Fibroblast of lung (primary cell): ENCODE measurements at places on chromosomes 2 and 18. TPM values are rescaled to one million over a fixed set of nuclear protein-coding genes. Genes with fewer than 3 reads are reported as not detected.

DNA sequence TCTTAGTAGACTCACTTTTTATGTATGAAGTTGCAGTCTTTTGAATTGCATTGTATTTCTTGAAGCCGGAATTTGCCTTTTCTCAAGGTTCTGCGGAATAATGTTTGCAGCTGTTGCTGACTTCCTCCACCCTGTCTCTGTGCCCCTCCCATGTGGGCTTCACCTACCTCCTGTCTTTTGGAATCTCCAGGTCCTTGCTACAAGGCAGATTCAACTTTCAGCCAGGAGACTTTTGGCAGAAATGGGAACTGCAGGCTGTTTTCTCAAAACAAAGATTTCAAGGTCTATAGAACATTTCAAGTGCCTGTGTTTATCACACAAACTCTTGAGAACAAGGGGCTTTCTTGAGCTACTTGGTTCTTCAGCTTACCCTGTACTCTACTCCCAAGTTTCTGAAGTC lies 25.6 kb downstream of the ZNF236 start:
- no peak for DNase-seq

DNA sequence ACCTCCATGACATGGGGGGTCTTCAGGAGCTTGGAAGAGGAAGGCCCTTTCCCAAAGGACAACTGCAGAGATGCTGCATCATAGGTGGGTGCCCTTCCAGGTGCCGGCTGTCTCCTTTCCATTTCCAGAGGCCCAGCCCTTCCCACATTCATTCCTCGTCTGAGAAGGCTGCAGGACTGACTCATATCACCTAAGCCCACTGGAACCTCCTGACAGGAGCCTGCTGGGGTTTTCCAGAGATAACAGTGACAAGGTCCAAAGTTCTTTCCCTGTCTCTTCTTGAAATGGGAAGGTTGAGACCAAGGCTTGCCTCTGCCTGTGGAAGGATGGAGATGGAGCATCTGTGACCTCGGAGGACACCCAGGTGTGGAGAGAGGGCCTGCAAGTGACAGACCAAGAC lies 3.6 kb upstream of the PRSS56 start:
- DNase-seq, result no peak

GRCh38 chr2:96913398-96914202 lies 43.7 kb upstream of the SEMA4C start:
- DNase-seq, result no peak

GRCh38 chr18:8946066-8946838 lies 156.2 kb upstream of the NDUFV2 start:
- peak; percentile 98 for DNase-seq

- DNase-seq, result no peak
Observed at GRCh38 chr2:9961013-9961412, 9.5 kb downstream of the GRHL1 start.

- peak; percentile 98 for DNase-seq
Observed at GRCh38 chr2:237315170-237315828, 98.7 kb downstream of the COL6A3 start.

- no peak for DNase-seq
Observed at GRCh38 chr18:74141667-74142066, 6.0 kb downstream of the FBXO15 start.

DNA sequence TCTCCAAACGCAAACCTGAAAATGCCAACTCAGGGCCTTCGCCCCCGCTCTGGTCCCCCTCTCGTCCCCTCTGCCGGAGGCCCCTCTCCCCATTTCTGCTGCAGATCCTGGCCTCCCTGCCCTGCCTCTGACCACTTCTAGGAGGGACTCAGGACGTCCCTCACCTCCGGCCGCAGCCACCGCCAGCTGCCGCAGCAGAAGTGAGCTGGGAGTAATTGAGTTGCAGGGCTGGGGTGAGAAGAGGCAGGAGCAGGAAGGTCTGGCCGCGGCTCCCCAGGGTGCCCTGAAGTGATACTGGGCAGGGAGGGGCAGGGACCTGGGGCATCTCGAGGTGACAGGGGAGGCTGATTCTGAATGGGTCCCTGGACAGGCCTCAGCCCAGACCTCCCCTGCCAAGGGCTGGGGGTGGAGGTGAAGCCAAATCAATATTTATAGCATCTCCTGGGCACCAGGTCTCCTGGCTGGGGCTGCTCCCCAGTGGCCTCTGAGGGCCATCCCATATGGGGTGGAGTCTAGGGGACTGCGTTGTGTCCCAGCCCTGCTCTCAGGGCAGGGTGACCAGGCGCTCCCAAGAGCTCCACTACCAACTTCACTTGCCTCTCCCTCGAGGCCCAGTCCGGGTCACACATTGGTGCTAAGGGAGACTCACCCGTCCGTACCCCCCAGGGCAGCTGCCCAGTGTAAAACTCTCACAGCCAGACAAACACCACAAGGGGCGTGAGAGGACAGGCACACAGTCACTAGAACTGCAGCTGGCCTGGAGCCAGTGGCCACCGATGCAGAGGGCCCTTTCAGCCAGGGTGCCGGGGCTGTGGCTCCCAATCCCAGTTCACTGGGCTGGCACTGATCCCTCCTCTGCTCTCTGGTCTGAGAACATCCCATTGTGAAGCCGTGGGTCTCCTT lies 33.0 kb downstream of the KCNIP3 start:
- DNase-seq, result no peak

GRCh38 chr2:48841126-48841525 lies 85.6 kb upstream of the LHCGR start:
- DNase-seq, result no peak

- DNase-seq, result peak; percentile 32
Observed at GRCh38 chr2:177530561-177530960, 138.0 kb downstream of the AGPS start.

- no peak for DNase-seq
Observed at GRCh38 chr2:196974970-196975369, 48.5 kb upstream of the PGAP1 start.

DNA sequence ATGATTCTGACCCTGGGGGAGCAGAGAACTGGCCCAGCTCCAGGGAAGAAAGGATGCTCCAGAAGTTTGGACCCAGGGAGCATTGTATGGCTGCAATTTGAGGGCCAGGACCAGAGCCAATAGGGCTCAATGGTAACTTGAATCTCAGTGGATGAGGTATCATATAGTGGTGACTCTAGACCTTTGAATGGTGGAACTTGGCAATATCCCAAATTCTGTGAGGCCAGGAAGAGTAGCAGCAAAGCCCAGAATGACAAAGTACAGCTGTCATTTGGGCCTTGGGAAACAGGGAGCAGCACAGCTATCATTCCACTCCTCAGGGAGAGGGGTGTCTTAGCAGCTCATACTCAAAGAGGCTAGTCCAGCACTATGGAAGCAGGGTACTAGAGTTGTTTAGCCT lies 332.9 kb upstream of the RBMS1 start:
- DNase-seq, result no peak

- DNase-seq, result peak; percentile 73
Observed at GRCh38 chr2:200585730-200586643, at the start of gene AOX1. Gene AOX1, plus strand, starts transcription at chr2:200586014. Its CDS starts 95 bp downstream, at chr2:200586109.

DNA sequence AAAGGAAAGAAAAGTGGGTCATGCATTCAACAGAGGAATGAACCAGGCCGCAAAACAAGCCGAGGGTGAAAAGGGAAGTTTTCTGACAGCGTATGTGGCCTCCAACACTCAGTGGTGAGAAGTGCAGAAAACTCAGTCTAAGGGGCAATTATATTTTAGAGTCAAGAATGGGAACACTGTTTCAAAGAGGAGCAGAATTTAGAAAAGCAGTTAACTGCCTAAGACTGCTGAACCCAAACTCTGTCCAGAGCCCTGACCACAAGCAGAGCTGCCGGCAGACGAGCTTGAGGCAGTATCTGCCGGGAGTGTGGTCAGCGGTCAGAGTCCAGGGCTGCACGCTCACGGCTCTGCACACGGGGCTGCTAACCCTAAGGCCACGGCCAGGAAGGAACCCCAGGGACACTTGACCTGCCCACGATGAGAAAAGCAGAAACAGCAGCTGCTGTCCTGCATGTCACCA lies 347.0 kb upstream of the ID2 start:
- no peak for DNase-seq

- DNase-seq, result no peak
Observed at GRCh38 chr2:240191001-240191400, 50.5 kb upstream of the OTOS start.

- DNase-seq, result no peak
Observed at GRCh38 chr2:165268754-165269153, 29.5 kb downstream of the SCN2A start.

DNA sequence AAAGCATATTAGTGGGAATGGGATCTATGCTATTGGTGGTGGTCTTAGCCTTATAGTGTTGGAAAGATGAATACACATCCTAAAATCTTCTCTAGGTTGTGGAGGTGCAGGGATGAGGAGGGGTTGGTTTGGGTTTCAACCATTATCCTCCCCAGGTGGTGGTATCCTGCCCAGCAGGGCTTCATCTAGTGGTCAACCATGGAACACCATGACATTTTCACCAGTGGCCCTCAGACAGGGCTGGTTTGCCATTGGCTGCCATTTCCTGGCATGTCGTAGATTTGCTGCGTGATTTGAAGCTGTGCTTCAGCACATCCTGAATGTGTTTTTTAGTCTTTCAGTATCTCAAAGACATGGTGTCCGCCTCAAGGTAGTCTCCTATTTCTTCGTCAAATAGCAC lies 391.2 kb upstream of the HNRNPA3 start:
- no peak for DNase-seq

GRCh38 chr18:37539236-37539635 lies 26.4 kb downstream of the CELF4 start:
- DNase-seq, result no peak

DNA sequence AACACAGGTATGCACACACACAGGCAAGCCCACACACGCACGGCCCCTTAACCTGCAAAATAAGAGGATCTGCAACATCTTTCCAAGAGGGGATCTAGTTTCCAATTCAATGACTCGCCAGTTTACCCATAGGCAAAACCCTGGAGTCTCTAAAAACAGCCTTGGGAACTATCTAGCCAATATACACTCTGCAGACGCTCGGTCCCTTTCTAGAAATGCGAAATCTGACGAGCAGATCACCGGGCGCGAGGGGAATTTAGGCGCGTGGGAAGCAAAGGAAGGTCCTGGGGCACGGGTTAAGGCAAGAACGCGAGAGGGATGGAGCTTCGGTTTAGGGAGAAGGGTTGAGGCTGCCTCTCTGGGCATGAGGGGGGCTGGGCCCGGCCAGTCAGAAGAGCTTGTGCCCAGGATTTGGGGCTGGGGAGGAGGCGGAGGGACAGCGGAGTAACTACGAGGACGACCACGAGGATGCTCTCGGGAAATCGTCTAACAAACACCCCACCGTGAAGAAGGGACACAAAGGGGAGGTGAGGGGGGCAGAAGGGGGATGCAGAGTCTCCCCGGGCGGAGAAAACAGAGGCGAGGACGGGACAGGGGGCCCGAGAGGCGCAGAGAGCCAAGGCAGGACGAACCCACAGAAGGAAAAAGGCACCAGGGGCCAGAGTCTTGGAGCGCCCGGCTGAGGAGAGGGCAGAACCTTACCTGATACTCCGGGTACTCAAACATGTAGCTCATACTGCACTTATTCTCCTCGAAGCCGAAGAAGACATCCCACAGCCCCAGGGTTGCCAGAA lies 542 bp downstream of the PGAP1 start:
- DNase-seq, result peak; percentile 38

Gene CCDC68
- polyA plus RNA-seq, result 2.1 and 5.1 TPM in 2 replicates

Gene SLC19A3
- polyA plus RNA-seq, result 0.11 and 0.16 TPM in 2 replicates

Gene ASB1
- 19.3 and 31.1 TPM in 2 replicates for polyA plus RNA-seq

Gene GCG
- polyA plus RNA-seq, result not detected in 2 replicates

Gene MAPK4
- polyA plus RNA-seq, result not detected in 2 replicates

Gene DAW1
- 0.11 and 0.12 TPM in 2 replicates for polyA plus RNA-seq

Gene PLGLB1
- 0.41 and 0.66 TPM in 2 replicates for polyA plus RNA-seq

Gene ALPP
- polyA plus RNA-seq, result not detected in 2 replicates

Gene TRIM54
- polyA plus RNA-seq, result 0.06 TPM in 1 of 2 replicates, not detected in the other
